ENCODE measurements at places on chromosomes 12 and 14. TPM values are rescaled to one million over a fixed set of nuclear protein-coding genes. Genes with fewer than 3 reads are reported as not detected.

BCL2L14 gene
- total RNA-seq, result 8.0 TPM

KRT74 gene
- total RNA-seq, result 0.15 TPM

PPP4R4 gene
- total RNA-seq, result 3.7 TPM

INHBE gene
- total RNA-seq, result not detected

DNA sequence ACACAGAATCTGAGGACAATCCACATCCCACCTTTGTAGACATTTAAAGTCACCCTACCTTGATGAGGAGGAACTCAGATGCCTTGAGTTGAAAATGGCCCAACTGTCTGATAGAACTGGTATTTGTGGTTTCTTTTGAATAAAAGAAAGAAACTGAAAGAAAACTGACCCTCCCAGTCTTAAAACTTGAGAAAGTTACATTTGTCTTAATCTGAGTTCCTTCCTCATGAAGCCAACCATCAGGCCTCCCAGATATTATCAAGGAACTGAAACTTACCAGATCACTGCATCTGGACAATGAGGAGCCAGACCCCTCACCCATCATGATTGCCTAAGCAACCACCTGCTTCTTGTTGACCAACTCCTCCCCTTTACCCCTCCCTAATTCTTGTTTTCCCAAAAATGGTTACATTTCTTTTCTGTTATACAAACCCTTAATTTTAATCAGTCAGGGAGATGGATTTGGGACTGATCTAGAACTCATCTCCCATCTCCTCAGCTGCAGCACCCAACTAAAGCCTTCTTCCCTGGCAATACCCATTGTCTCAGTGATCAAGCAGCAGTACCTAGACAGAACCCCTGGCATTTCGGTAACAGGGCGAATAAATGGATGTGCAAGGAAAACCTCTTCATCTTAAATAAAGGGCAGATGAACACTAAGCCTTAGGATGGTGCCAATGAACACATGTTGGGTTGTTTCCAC lies 72.0 kb upstream of the RESF1 start:
- DNase-seq, result no peak

DNA sequence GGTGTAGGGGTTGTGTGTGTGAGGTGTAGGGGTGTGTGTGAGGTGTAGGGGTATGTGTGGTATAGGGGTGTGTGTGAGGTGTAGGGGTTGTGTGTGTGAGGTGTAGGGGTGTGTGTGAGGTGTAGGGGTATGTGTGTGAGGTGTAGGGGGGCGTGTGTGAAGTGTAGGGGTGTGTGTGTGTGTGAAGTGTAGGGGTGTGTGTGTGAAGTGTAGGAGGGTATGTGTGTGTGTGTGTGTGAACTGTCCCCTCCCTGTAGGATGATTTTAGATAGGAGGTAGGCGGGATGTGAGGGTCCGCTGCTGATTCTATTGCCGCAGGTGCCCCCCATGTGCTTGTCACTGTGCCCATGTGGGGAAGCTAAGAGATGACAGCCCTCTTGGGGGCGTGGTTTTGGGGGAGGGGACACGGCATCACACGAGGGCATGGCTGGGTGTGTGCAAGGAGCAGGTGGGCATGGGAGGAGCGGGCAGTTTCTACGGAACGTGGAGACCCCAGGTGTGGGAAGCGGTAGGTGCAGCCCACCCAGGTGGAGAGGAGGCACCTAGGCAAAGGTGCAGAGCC lies 88.5 kb downstream of the DDX51 start:
- DNase-seq, result no peak

- no peak for DNase-seq
These were observed 326.7 kb upstream of the TMPO start for GRCh38 chr12:98188650-98189077.

DNA sequence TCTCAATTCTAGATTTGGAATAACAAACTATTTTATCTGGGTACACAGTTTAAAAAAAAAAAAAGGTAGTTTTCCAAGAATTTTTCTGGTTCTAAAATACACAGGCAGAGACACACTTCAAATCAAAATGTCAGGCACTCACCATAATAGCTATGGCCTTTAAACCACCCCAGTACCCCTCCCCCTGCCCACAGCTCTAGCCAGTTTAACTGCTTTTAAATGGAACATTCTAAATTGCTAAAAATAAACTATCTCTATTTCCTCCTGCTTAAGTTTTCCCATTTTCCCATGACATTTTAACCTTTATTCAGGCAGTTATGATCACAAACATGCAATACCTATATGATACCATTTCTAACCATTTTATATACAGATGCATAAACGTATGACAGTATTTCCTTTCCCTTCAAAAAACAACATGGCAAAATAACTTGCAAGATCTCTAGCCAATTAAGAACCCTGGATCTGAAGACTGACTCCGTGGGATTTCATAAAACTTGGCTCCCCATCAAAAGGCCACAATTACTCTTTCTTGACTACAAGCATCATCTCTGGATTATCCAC lies 46.3 kb downstream of the PPP2R5E start:
- DNase-seq, result no peak

All from activated CD4-positive, alpha-beta T cell treated with anti-CD3 and anti-CD28 coated beads, Interleukin-2, amount 10 ng/mL, durations not matched to agents 7 days and 5 days (primary cell).